RCC 7860 (cell line): ENCODE measurements at places on chromosomes 7 and 10.

DNA sequence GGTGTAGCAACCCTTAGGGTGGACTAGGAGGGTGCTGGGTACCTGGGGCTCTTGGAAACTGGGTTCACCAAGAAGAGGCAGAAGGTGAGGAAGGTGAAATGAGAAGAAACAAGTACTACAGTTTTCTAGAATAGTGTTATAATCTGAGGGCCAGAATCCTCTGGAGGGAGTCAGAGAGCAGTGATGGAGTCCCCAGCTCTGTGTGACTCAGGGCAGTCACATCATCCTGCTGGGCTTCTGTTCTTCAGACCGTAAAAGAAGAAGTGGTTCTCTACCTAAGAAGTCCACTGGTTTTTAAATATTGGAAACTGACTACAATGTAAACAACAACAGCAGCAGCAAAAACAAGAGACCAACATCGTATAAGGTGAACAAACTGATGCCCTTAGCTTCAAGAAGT lies 197.3 kb downstream of the PRPF18 start:
- peak; percentile 71 for DNase-seq

GRCh38 chr7:49700841-49701240 lies 72.6 kb upstream of the VWC2 start:
- DNase-seq, result no peak

DNA sequence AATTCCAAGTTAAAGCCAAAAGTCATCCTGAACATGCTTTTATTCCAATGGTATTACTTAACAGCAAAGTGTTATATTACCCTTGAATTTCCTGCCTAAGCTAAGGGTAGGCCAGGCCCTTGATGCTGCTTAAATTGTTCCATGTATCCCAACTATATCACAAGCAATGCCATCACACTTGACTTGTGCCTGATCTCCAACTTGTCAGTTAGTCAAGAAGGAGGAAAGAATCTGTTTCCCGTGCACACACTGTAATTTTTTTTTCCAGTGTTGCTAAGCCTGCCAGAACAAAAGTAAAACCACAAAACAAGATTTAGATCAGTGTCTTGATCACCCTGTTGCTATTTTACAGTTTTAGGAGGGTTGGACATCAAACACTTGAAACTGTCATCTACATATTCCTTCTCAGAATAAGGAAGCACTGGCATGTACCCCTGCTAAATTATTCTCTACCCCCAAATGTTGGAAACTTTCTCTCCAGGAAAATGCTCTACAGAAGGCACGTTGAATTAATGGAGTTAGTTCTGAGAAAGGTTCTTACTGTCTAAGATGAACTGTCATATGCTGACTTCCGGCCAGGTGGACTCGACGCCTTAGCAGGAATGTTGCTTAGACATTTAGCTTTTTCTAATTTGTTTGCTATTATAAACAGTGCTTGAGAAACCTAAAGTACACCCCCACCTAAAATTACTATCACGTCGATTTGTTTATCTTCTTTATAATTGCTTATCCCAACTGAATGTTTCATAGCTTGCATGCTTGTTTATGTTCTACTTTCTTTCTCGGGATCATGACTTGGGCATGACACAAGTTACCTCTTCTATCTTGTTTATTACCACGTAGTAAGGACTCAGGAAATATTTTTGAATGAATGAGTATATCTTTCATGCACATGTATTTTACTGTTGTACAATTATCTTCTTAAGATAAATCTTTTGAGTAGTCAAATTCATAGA lies 105.5 kb upstream of the ZNF438 start:
- no peak for DNase-seq

DNA sequence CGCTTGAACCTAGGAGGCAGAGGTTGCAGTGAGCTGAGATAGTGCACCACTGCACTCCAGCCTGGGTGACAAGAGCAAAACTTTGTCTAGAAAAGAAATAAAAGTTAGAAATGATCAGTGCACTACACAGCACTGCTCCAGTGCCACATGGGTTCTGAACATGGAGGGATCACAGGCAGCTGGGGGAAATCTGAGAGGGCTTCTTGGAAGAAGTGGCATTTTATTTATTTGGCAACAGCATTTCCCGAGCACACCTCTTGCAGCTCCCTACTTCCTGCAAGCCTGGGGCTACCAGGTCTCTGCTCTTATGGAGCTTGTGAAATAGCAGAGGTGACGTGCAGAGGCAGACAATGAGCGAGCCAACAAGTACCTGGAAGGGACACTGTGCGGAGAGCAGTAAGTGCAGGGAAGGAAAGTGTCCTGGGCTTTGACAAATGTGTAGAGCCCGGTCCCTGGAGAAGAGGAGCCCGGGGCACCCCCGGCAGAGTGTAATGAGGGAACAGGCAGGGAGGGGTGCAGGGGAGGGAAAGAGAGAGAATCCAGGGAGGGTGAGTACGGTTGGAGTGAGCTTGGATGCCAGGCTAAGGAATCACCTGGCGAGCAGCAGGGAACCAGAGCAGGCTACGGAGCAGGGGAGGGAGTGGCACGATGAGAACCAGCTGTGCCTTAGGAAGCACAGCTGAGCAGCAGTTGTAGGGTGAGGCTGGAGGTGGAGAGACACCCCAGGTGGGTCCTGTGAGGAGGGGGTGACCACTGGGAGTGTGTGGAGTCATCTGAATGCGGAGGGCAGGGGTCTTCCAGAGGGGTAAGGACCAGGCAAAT lies 104.6 kb upstream of the CTBP2 start:
- no peak for DNase-seq

DNA sequence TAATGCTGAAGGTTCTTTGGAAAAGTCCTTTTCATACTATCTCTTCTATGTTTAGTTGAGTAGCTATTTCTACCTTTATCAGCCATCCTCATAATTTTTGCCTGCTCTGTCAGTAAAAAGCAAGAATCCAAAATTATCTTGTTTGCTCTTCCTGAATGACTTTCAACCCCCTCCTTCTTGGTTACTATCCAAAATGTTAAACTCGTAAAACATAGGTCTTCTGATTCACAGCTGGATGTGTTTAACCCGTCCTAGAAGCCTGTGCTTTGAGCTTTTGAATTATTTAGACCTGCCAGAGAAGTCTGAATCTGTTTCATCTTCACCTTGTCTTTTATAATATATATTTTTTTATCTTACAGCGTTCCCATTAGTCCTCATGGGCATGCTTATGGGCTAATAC lies 136.4 kb upstream of the MDFIC start:
- DNase-seq, result no peak

GRCh38 chr7:85011127-85011526 lies 175.7 kb downstream of the SEMA3D start:
- DNase-seq, result no peak

- no peak for DNase-seq
Measured at GRCh38 chr10:58066979-58067378, 200.7 kb downstream of the IPMK start.

DNA sequence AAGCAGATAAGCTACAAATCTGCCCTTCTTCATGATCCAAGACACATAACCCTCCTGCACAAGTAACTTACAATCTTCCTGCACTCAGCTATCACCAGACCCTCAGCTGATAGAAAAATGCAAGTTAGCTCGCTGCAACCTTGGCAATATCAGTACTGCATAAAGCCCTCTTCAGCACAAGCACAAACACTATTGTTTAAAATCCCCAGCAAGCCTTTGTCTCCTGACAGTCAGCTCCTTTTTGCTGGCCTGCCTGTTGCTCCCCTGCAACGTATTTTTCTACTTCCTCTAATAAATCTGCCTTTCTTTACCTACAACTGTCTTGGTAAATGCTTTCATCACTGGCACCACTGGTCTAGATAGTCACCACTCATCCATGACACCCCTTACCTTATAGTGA lies 59.8 kb downstream of the BAMBI start:
- DNase-seq, result no peak

DNA sequence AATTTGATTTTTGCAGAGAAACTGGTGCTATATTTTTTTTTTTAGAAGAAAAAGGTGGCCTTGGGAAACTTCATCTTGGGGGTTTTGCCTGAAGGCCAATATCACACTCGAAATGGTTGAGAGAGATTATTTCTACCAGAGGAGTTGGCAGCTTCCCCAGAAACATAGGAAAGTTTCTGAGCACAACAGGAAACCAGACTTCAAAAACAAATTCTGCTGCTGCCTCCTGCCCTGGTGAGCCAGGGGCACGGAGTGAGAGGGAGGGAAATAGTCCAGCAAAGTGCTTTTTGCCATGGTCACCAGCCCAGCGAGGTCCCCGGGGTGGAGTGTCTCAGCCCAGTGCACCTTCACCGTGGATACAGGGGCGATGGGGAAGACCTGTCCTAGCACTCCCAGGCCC lies 61.1 kb downstream of the FOXI2 start:
- DNase-seq, result no peak

DNA sequence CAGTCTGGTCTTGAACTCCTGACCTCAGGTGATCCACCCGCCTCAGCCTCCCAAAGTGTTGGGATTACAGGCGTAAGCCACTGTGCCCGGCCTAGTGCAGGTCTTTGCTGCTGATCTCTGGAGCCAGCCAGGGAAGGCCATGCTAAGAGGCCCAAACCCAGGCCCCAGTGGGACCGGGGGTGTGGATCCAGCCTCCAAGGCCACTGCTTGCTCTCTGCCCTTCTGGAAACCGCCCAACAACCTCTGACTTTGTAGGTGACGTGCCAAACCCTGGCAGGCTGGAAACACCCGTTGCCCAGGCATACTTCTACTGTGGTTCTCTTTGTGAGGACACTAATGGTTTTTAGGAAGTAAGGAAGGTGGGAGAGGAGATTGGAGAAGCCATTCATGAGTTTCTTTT lies 83.5 kb upstream of the GNA12 start:
- DNase-seq, result no peak

DNA sequence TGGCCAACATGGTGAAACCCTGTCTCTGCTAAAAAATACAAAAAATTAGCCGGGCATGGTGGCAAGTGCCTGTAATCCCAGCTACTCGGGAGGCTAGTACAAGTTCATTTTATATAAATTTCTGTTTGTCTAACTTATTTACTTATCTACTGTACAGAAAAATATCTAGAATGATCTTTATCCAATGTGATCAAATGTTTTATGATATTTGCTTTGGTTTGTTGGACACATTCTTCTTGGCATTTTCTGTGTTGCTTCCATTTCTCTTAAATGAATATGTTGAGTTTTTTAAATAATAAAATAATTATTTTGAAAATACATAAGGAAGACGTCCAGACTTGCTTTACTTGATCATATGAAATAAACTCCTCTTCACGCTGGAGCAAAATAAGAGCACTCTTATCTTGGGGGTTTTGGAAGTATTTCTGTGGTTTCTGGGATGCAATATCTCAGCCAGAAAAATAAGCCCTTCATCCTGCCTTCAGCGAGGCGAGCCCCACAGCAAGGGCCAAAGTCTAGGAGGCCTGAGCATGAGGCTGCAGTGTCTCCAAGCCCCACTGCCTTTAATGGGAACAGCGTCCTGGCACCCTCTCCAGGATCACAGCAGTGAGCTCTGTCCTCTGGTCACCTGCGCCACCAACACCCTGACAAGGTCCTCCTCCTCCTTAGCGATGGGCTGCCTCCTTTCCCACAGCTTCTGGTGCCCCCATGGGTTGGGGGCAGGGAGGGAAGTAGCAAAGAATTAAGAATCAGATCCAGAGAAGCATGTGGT lies 480.2 kb downstream of the KCNMA1 start:
- DNase-seq, result no peak

DNA sequence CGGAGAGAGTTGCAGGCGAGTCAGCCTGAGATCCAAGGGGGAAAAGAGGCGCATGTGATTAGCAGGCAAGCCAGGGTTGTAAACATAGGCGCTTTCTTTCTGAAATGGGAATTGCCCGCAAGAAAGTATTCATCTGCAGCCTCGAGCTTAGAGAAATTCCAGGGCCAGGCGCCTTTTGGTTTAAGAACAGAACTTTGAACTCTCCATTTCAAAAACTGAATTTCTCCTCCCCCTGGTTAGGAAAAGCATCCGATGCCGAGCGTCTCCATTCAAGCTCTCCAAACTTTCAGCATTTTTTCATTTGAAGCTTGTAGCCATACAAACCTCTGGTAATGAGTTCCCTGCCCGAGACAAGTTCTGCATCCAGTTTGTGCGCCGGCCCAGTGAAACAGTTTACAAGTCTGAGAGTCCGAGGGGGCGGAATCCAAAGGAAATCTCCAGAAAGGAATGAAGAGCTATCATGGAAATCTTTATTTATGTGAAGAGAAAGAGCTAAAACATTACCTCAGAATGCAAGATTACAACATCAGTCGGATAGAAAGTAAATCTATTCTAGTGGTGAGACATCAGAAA lies 69.9 kb downstream of the FAM204A start:
- no peak for DNase-seq

- no peak for DNase-seq
Measured at GRCh38 chr10:6953271-6953801, 373.3 kb upstream of the PRKCQ start.

DNA sequence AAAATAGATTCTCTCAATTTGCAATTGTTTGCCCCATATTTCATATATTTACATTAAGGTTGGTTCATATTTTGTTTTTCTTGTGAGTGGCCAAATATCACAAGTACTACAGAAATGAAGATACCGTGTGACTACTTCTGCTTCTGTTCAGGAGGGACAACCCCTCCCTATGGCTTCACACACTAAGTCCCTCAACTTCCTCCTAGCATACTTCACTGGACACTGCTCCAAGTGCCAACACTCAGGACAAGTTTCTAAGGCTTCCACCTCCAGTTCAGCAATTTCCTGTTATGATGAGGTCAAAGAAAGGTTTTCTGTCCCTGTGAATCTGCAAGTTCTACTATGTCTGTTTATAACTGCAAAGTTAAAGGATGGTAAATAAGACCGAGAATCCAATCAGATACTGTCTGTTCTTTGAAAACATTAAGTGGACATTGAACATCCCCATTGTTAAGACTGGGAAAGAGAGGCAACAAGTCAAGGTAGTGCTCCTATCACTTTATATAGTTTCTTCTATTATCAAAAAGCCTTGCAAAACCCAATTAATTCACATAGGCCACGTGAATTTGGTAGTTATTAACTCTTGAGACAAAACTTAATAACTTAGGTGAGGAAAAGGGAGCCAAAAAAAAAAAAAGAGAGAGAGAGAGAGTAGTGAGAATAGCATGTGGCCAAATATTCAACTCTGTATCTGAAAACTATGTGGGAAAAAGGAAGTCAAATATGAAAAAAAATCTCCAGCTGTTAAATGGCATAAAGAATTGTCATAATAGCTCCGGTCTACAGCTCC lies 81.3 kb upstream of the DKK1 start:
- DNase-seq, result no peak

DNA sequence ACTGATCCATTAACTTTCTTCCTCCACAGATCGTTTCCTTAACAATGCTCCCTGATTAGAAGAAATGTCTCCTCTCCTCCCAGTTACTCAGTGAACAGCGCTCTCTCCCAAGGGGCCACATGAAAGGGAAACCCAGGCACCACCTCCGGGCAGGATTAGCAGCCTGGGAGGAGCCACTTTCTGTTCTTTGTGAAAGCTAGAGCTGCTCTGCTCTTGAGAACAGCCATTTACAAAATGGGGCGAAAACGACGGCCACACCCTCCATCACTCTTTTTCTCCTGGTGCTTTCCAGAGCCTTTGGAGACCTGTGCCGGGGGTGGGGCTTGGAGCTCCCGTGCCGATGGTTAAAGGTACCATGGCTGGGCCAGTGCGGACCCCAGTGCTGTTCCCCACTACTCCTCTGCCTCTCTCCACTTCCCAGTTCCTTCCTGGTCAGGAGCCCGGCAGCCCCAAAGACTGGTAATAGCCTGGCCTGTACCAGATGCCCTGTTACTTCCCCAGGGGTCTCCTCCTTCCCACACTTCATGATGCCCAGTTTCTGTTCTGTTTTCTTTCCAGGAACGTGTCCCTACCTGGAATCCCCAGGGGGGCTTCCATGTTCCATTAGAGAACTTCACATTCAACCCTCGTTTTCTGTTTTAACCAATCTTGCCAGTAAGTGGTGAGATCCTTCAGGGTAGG lies 402.9 kb upstream of the GALNT17 start:
- no peak for DNase-seq
